ENCODE measurements at places on chromosomes 4 and X. TPM values are rescaled to one million over a fixed set of nuclear protein-coding genes. Genes with fewer than 3 reads are reported as not detected.

- DNase-seq: no peak
- no peaks in the 10 kb centered on the region for H3K4me1 ChIP-seq
- no peak overlapping the region for H3K4me3 ChIP-seq
These were observed 119.5 kb downstream of the GLRA3 start for GRCh38 chr4:174709526-174709925.

DNA sequence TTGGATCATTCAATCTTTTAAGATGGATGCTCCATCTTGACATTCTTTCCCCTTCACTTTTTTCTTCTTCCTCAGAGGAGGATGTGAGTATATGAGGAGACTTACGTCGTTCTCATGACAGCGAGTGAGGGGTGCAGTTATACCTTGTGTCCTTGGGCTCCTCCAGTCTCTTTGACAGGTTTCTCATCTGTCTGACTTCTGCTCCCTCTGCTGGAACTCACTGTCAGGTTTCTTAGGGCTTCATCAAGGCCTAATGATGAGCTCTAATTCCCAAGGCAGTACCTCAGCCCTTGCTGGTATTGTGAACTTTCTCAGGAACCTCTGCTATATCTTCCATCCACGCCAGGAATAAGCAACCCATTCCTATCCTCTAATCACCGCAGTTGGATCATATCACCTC is 237.8 kb upstream of the ADGRL3 start:
- no peaks in the 10 kb centered on the region for H3K4me1 ChIP-seq
- no peaks in the 10 kb centered on the region for H3K27me3 ChIP-seq
- H3K27ac ChIP-seq: no peak overlapping the region
- DNase-seq: no peak
- H3K36me3 ChIP-seq: no peaks in the 10 kb centered on the region
- H3K4me3 ChIP-seq: no peak overlapping the region

DNA sequence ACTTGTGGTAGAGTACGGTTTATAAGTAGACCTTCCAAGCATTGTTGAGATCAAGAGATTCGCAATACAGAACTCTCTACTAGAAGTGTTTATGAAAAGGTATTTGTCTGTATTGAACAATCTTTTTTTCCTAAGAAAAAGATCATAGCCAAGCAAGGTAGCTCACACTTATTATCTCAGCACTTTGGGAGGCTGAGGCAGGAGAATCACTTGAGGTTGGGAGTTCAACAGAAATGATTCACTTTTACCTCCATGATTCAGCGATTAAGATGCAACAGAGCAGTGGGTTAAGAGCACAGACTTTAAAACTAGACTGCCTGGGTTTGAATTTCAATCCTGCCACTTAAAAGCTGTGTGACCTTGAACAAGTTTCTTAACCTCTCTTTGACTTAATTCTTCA is 74.3 kb downstream of the TMEM156 start:
- H3K4me1 ChIP-seq: no peaks in the 10 kb centered on the region
- H3K27ac ChIP-seq: no peak overlapping the region
- H3K36me3 ChIP-seq: no peaks in the 10 kb centered on the region
- no peaks in the 10 kb centered on the region for H3K27me3 ChIP-seq

- H3K36me3 ChIP-seq: no peaks in the 10 kb centered on the region
- no peaks in the 10 kb centered on the region for H3K4me1 ChIP-seq
- no peaks in the 10 kb centered on the region for H3K27me3 ChIP-seq
- no peak overlapping the region for H3K4me3 ChIP-seq
These were observed 74.0 kb upstream of the AFF2 start for GRCh38 chrX:148426467-148426866.

- no peak overlapping the region for H3K4me3 ChIP-seq
- H3K27ac ChIP-seq: no peak overlapping the region
- no peaks in the 10 kb centered on the region for H3K36me3 ChIP-seq
- no peaks in the 10 kb centered on the region for H3K27me3 ChIP-seq
- no peak for DNase-seq
- no peaks in the 10 kb centered on the region for H3K4me1 ChIP-seq
These were observed 14.0 kb upstream of the ADH5 start for GRCh38 chr4:99102634-99103033.

- DNase-seq: no peak
- no peaks in the 10 kb centered on the region for H3K4me1 ChIP-seq
- no peak overlapping the region for H3K27ac ChIP-seq
- no peaks in the 10 kb centered on the region for H3K36me3 ChIP-seq
- no peaks in the 10 kb centered on the region for H3K27me3 ChIP-seq
- no peak overlapping the region for H3K4me3 ChIP-seq
These were observed 418.1 kb downstream of the BCOR start for GRCh38 chrX:39679497-39680157.

DNA sequence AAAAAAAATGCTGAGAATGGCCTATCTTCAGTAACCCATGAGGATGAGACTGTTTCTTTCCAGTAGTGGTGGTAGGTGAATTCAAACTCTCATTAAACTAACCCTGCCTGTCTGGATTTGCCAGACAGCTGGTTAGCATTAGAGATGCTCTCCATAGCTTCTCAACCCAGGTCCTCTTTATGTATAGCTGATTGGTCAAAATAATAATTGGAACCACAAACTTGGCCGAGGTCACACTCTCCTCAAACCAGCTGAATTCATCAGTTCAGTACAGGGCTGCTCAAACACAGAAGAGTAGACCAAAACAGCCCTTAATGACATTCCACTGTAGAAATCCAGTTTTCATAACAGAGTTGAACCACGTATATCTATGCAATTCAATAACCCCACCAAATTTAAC is 85.3 kb downstream of the HCCS start:
- H3K36me3 ChIP-seq: no peaks in the 10 kb centered on the region
- no peaks in the 10 kb centered on the region for H3K27me3 ChIP-seq
- no peak overlapping the region for H3K27ac ChIP-seq
- DNase-seq: no peak

DNA sequence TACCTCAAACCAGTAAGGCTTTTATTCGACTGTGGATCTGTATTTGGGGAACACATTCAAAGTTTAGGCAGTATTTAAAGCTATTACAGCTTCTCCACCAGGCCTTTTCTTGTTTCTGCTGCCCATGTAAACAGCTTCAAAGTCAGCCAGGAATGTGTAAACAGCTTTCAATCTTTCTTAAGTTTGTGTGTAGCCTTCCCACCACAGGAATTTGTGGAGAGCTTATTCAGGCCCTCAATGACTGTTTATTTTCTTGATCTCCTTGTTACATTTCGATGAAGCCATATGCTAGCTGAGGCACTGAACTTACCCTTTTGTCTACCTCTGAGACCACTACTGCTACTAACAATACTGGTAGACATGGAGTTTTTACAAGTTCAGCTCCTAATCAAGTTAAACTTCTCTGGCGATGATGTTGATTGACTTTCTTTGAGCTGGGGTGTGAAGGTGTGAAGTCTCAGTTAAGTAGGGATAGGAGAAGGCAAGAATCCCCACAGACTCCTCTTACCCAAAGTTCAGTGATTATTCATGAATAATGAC is 72.6 kb downstream of the NWD2 start:
- no peaks in the 10 kb centered on the region for H3K4me1 ChIP-seq
- DNase-seq: no peak
- no peaks in the 10 kb centered on the region for H3K27me3 ChIP-seq
- H3K27ac ChIP-seq: no peak overlapping the region

GRCh38 chrX:24955372-24955930 is 60.3 kb downstream of the ARX start:
- no peaks in the 10 kb centered on the region for H3K4me1 ChIP-seq
- H3K36me3 ChIP-seq: no peaks in the 10 kb centered on the region
- no peak overlapping the region for H3K4me3 ChIP-seq
- DNase-seq: peak; percentile 12
- H3K27me3 ChIP-seq: no peaks in the 10 kb centered on the region

- no peak overlapping the region for H3K4me3 ChIP-seq
- no peak for DNase-seq
- H3K27me3 ChIP-seq: no peaks in the 10 kb centered on the region
- H3K36me3 ChIP-seq: no peaks in the 10 kb centered on the region
These were observed 1697.0 kb downstream of the PCDH7 start for GRCh38 chr4:32417113-32417704.

DNA sequence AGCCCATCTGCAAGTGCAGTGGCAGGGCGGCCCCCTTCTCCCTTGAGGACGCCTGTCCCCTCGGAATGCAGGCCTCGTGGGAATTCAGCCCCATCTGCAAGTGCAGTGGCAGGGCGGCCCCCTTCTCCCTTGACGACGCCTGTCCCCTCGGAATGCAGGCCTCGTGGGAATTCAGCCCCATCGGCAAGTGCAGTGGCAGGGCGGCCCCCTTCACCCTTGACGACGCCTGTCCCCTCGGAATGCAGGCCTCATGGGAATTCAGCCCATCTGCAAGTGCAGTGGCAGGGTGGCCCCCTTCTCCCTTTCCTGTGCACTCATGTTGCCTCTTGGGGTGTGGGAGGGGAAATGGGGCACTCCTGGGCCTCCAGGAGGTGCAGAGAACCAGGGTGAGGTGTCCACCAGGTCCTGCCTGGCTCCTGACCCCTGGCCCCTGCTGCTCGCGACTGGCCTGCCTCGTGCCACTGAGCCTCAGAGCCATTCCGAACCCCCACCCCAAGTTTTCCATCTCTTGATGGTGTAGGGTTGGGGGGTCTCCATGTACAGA is 6.8 kb upstream of the SLC26A1 start:
- H3K4me1 ChIP-seq: no peaks in the 10 kb centered on the region
- H3K27me3 ChIP-seq: peaks cover 96% of the 10 kb centered on the region
- H3K27ac ChIP-seq: no peak overlapping the region

- DNase-seq: no peak
- no peak overlapping the region for H3K4me3 ChIP-seq
- no peaks in the 10 kb centered on the region for H3K36me3 ChIP-seq
- H3K27me3 ChIP-seq: no peaks in the 10 kb centered on the region
These were observed 561.5 kb upstream of the PCDH10 start for GRCh38 chr4:132587626-132588025.

GRCh38 chrX:40146262-40147125 is 48.7 kb upstream of the BCOR start:
- H3K4me1 ChIP-seq: peaks cover 15% of the 10 kb centered on the region
- peaks cover 77% of the 10 kb centered on the region for H3K27me3 ChIP-seq
- H3K36me3 ChIP-seq: no peaks in the 10 kb centered on the region
- no peak overlapping the region for H3K27ac ChIP-seq

- H3K4me3 ChIP-seq: no peak overlapping the region
- no peak overlapping the region for H3K27ac ChIP-seq
- no peaks in the 10 kb centered on the region for H3K27me3 ChIP-seq
- no peak for DNase-seq
These were observed 40.8 kb upstream of the FAM47B start for GRCh38 chrX:34901761-34902160.

DNA sequence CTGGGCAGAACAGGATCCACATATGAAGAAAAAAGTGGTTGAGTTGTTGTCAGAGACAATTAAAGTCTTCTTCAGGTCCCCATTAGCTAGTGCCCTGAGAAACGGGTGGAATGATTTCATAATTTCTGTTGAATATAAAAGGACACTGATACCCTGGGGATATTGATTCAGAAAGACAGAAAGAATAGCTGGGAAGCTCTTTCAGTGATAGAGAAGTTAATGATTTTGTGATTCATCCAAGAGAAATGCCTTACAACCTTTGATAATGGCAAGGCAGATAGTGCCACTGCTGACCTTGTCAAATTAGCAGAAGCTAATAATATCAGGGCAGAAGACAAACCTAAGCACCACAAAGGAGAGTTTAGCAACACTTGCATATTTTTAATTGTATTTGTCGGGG is 37.9 kb downstream of the UNC5C start:
- no peak for DNase-seq

GRCh38 chrX:11438380-11438723 is 145.1 kb downstream of the AMELX start:
- H3K27ac ChIP-seq: no peak overlapping the region
- no peak overlapping the region for H3K4me3 ChIP-seq
- no peaks in the 10 kb centered on the region for H3K4me1 ChIP-seq

- no peak overlapping the region for H3K27ac ChIP-seq
- no peaks in the 10 kb centered on the region for H3K36me3 ChIP-seq
- no peak for DNase-seq
- H3K4me3 ChIP-seq: no peak overlapping the region
These were observed 129.6 kb downstream of the IL1RAPL2 start for GRCh38 chrX:104695593-104695992.

GRCh38 chr4:10050261-10050661 is 29.0 kb upstream of the SLC2A9 start:
- H3K36me3 ChIP-seq: no peaks in the 10 kb centered on the region
- H3K4me3 ChIP-seq: no peak overlapping the region
- no peak overlapping the region for H3K27ac ChIP-seq
- no peak for DNase-seq
- H3K27me3 ChIP-seq: no peaks in the 10 kb centered on the region

- no peaks in the 10 kb centered on the region for H3K27me3 ChIP-seq
- H3K4me1 ChIP-seq: no peaks in the 10 kb centered on the region
- DNase-seq: no peak
- no peak overlapping the region for H3K27ac ChIP-seq
These were observed 137.8 kb upstream of the SLC4A4 start for GRCh38 chr4:71201057-71201456.

GRCh38 chr4:111618908-111619307 is 526.3 kb upstream of the FAM241A start:
- no peaks in the 10 kb centered on the region for H3K27me3 ChIP-seq
- H3K4me1 ChIP-seq: no peaks in the 10 kb centered on the region
- no peak overlapping the region for H3K27ac ChIP-seq
- H3K4me3 ChIP-seq: no peak overlapping the region
- no peaks in the 10 kb centered on the region for H3K36me3 ChIP-seq

DNA sequence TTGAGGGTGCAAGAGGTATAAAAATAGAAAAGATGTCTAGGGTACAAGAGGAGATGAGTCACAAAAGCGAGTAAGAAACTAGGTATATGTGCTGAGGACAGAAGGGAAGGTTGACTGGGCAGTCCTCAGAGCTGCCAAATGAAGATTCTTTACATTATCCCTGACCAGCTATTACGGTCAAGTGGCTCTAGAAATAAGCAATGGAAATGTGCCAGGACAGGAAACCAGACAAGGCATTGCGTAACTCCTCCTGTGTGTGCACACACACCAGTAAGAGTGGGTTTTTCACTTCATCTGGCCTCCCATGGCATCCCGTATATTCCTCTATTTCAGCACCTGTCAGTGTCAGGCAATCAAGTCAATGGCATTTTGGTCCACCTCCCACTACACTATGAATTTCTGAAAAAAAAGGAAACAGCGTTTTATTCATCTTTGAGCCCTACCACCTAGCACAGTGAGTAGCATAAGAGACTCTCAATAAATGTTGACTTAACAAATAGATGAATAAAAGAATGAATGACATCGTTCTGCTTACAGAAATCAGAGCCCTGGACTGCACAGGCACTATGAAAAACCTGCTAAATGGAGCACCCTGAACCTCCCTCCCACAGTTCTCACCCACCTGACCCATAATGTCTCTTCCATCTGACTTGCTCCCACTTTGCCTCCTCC is 62.6 kb upstream of the KLF3 start:
- no peaks in the 10 kb centered on the region for H3K36me3 ChIP-seq
- H3K4me1 ChIP-seq: no peaks in the 10 kb centered on the region
- no peak overlapping the region for H3K27ac ChIP-seq
- no peak overlapping the region for H3K4me3 ChIP-seq
- no peak for DNase-seq

The STOX2 gene
- total RNA-seq: 5.3 TPM

The GAGE2A gene
- not detected for total RNA-seq

The BEX3 gene
- 126 TPM for total RNA-seq

The PSAPL1 gene
- total RNA-seq: 0.09 TPM

The PF4V1 gene
- 0.14 TPM for total RNA-seq

The CPE gene
- 52.3 TPM for total RNA-seq

The CCDC160 gene
- 0.09 TPM for total RNA-seq

The GAGE12J gene
- total RNA-seq: not detected

The WDR13 gene
- total RNA-seq: 41.9 TPM

The P2RY8 gene
- total RNA-seq: 15.8 TPM

The BEX5 gene
- total RNA-seq: not detected

The SERPINA7 gene
- total RNA-seq: 0.05 TPM

The ALAS2 gene
- total RNA-seq: 16.9 TPM

All from thymus (tissue), 14 donors.